ENCODE measurements at places on chromosomes 12 and 14. TPM values are rescaled to one million over a fixed set of nuclear protein-coding genes. Genes with fewer than 3 reads are reported as not detected.

MIP gene
- not detected for total RNA-seq

SERPINA12 gene
- not detected for total RNA-seq

CIROP gene
- total RNA-seq = not detected

CABP1 gene
- total RNA-seq = 0.32 TPM

ADCY6 gene
- total RNA-seq = 46.2 TPM

CLEC4A gene
- total RNA-seq = 0.86 TPM

PRR4 gene
- total RNA-seq = 2.8 TPM

DTX1 gene
- total RNA-seq = 0.14 TPM

RNF212B gene
- not detected for total RNA-seq

ANKRD52 gene
- 66.3 TPM for total RNA-seq

EID3 gene
- 12.7 TPM for total RNA-seq

C12orf54 gene
- total RNA-seq = not detected

OTOGL gene
- total RNA-seq = 2.0 TPM

FBXL14 gene
- total RNA-seq = 11.3 TPM
